ENCODE measurements at places on chromosomes 7 and 10.
A peak's percentile ranks its signal among the peaks of the same experiment; 100 is the strongest.

GRCh38 chr7:26690135-26690805 lies 174.1 kb downstream of the SKAP2 start:
- DNase-seq, result no peak

DNA sequence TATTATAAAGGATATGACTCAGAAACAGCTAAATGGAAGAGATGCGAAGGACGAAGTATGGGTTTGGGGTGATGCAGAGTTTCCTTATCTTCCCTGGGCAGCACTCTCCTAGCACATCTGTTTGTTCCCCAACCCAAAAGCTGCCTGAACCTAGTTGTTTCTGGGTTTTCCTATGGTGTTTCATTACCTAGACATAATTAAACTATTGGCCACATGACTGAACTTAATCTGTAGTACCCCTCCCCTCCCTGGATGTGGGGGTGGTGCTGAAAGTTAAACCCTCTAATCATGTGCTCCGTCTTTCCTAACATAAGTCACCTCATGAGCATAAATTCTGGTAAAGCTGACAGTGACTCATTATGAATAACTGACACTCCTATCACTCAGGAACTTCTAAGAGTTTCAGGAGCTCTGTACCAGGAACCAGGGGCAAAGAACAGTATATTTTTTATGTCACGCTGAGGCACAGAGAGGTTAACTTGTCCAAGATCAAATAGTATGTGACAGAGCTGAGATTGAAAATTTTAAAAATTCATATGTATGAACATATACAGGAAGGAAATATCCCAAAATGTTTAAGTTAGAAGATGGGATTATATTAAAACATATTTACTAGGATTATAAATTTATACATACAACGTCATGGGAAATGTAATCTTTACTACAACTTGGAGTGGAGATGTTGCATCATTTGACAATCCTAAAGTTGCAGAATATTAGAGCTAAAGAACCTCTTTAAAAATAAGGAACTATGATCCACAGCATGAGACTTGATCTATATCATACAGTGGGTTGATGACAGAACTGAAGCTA lies 4.8 kb downstream of the STRIP2 start:
- no peak for DNase-seq

- no peak for DNase-seq
Observed at GRCh38 chr7:1210321-1210978, 22.2 kb upstream of the UNCX start.

DNA sequence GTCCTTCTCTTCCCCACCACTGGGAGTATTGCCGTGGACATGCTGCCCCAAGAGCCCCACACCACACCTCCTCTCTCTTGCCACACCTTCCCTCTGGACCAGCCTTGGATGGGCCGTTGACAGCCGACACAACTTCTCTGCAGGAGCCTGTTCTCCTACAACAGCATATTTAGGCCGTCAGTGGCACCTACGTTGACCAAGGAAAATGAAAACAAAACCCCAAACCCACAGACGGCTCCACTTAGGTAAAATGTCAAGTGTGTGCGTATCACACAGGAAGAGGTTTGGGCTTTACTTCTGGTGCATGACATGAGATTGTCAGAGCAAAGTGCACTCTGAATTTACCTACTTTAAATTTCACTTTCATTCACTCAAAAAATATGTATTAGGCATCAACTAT lies 246.6 kb downstream of the ZMYND11 start:
- DNase-seq, result no peak

GRCh38 chr7:22931011-22931410 lies 82.9 kb downstream of the HYCC1 start:
- no peak for DNase-seq

- no peak for DNase-seq
Observed at GRCh38 chr10:133438711-133439273, 14.4 kb upstream of the SPRN start.

- DNase-seq, result no peak
Observed at GRCh38 chr7:96737545-96738050, 28.0 kb upstream of the SEM1 start.

DNA sequence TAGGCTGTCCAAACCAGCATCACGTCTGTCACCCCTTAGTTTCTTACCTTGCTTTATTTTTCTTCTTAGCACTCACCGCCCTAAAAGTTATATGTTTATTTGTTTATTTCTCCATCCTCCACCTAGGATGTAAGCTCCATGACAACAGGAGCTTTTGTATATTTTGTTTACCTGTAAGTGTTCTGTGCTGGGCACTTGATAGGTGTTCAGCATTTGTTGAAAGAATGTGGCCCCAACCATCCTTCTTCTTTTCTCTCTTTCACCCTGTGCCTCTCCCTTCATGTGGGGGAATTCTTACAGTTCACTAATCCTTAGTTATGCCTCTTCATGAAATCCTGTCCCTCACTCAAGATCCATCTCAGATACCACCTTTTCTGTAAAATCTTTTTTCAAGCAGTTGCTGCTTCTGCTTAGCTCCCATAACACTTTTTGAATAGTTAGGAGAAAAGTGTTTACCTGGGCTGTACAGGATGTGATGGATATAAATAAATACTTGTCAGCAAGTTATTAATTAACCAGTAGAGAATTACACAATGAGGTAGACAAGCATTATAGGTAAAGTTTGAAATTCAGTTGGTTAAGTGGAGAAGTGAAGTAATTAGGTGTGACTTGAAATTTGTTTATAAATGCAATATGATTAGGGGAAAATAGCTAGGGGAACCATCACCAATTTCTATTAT lies 9.7 kb downstream of the AHR start:
- DNase-seq, result no peak

- DNase-seq, result no peak
Observed at GRCh38 chr10:102834143-102834542, 3.1 kb downstream of the CYP17A1 start.

GRCh38 chr10:72653383-72654096 lies 27.7 kb upstream of the MICU1 start:
- DNase-seq, result no peak

- no peak for DNase-seq
Observed at GRCh38 chr7:106855540-106856132, 9.4 kb upstream of the PIK3CG start.

- no peak for DNase-seq
Observed at GRCh38 chr7:725223-726005, 1.1 kb upstream of the DNAAF5 start.

DNA sequence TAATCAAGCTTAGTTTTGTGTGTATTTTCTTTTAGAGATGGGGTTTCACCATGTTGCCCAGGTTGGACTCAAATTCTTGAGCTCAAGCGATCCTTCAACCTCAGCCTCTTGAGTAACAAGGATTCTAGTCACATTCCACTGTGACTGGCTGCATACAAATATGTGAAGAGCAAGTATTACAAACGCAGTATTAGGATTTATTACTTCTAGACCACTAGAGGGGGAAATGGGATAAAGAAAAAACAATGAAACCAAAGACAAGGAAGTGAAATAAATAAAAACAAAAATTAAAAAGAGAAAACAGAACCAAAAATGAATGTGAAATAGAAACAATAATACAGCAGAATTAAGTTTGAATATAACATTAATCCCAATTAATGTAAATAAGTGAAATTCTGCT lies 308.7 kb downstream of the ANKRD30A start:
- no peak for DNase-seq

- no peak for DNase-seq
Observed at GRCh38 chr7:91127959-91128358, 136.3 kb upstream of the FZD1 start.

DNA sequence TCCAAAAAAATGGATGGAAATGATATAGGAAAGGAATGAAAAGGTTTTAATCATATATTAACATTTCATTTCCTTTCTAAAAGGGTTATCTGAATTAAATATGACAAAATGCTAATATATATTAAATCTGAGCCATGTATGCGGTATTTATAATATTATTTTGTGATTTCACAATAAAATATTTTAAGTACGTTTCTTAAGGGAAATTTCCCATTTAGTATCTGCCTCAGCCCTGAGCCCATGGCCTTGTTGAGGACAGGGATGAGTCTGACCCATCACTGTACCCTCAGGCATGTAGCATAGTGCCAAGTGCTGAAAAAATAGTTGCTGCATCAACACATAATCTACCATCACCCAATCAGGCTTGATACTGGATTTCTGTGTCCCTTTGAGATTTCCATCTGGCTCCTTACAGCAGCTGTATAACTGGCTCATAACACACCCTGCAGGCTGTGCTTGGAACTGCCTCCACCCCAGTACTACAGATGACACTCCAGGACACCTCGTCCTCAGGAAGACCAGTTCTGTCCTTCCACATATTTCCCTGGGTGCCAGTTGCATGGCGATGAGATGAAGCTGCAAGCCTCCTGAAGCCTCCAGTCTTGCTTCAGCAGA lies 59.4 kb upstream of the ASAH2 start:
- peak; percentile 30 for DNase-seq

GRCh38 chr7:68258609-68259008 lies 1262.0 kb downstream of the TYW1 start:
- DNase-seq, result peak; percentile 14

- no peak for DNase-seq
Observed at GRCh38 chr10:63268149-63268797, 135.1 kb downstream of the NRBF2 start.

GRCh38 chr10:17650416-17650815 lies 6.5 kb downstream of the STAM start:
- no peak for DNase-seq

DNA sequence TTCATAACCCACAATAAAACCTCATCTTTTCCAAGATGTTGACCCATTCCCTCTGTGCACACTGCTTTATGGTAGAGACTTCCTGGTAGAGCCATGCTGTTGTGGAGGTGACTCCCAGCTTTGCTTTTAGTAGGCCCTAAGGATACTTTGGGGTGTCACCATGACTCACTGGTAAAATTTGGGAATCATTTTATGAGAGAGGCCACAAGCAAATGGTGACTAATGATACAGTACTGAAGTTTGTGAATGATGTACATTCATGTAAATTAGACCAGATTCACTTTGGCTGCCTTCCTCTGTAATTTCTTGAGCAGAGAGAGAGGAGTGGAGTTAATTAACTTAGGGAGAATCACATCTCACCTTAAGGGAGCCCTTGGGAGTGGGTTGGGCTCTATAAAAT lies 686.5 kb downstream of the LRMDA start:
- no peak for DNase-seq

DNA sequence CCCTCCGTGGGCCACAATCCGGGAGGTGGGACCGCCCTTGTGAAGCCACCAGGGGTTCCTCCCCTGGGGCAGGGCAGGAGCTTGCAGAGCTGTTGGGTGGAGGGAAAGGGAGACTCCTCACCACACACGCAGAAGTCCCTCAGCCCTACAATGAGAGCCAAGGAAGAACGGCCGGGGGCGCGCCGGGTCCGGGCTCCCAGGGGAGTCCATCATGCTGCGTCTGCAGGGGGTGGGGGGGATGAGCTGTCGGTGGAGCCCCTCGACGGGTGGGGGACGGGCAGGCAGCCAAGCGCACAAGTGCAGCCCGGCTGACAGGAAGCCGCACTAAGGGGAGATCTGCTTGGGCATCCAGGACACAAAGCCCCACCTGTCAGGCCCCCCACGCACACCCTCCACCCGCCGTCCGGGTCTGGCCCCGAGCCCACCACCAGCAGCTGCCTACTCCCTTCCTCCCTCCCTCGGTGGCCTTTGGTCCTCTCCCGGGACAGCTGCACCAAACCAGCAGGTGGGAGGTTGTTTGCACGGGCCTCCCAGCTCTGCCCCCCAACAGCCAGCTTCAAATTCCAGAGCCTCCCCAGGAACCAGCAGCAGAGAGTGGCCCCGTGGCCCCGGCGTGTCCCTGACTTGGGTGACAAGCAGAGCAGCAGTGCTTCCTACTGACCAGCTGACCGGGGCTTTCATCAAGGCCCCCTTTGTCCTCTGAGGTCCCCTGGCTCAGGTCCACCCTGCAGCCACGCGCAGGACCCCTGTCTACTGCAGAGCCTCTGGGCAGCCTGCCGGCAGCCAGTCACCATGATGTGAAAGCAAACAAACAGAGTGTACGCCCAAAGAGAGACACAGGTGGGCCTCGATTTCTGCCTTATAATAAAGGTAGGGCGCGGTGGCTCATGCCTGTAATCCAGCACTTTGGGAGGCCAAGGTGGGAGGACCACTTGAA lies 50.3 kb downstream of the HIP1 start:
- DNase-seq, result peak; percentile 16

DNA sequence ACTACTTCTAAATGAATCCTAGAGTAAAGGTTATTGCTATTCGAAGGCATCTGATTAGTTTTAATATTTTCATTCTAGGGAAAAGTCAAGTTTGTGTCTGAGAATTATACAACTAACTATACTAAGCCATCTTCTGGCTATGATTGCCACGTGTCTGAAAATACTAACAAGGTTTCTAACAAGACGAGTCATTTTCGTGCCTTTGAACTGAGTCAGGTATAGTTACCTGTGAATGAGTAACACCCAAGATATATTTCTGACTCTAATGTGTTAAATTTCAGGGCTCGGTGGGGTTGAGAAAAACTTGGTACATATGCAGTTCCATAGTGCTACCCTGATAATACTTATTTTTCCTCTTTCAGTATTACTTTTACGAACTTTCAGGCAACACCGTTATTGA lies 35.5 kb downstream of the TASOR2 start:
- DNase-seq, result no peak

DNA sequence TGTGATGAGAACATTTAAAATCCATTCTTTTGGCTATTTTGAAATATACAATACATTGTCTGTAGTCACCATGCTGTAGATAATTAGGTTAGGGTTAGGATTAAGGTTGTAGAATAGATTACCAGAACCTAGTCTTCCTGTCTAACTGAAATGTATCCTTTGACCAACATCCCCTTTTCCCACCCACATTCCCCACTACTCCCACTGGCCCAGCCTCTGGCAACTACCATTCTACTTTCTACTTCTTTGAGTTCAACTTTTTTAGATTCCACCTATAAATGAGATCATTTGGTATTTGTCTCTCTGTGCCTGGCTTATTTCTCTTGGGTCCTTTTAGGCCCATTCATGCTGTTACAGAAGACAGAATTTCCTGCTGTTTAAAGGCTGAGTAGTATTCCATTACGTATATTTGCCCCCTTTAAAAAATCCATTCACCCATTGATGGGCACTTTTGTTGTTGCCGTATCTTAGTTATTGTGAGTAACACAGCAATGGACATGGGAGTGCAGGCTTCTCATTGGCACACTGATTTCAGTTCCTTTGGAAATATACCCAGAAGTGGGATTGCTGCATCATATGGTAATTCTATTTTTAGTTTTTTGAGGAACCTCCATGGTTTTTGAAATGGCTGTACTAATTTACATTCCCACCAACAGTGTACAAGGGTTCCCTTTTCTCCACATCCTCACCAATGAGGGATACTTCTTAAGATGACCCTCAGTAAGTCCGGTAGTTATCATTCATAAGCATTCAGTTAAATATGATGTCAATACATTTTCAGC lies 104.0 kb downstream of the RALA start:
- no peak for DNase-seq

- DNase-seq, result no peak
Observed at GRCh38 chr7:154587792-154588191, 415.1 kb downstream of the PAXIP1 start.

GRCh38 chr10:86769991-86770390 lies 13.6 kb downstream of the BMPR1A start:
- DNase-seq, result no peak

- peak; percentile 75 for DNase-seq
Observed at GRCh38 chr7:131556053-131556908, at the start of gene PODXL. PODXL (minus strand) TSS chr7:131556628; CDS start chr7:131556359, 269 bp downstream.

GRCh38 chr10:124079864-124080263 lies 13.5 kb downstream of the CHST15 start:
- no peak for DNase-seq

- no peak for DNase-seq
Observed at GRCh38 chr7:90613088-90613498, 17.0 kb downstream of the CDK14 start.

GRCh38 chr7:107693396-107693795 lies 32.8 kb downstream of the SLC26A4 start:
- no peak for DNase-seq
